ENCODE measurements at places on chromosomes 12 and 14. TPM values are rescaled to one million over a fixed set of nuclear protein-coding genes. Genes with fewer than 3 reads are reported as not detected.
A peak's percentile ranks its signal among the peaks of the same experiment; 100 is the strongest.

The LIN7A gene
- 42.9 TPM for total RNA-seq

The MYF6 gene
- not detected for total RNA-seq

The FAM186B gene
- total RNA-seq, result 0.23 TPM

The DHRS1 gene
- 8.5 TPM for total RNA-seq

The ABHD4 gene
- 39.3 TPM for total RNA-seq

The CCDC196 gene
- total RNA-seq, result not detected

The ARG2 gene
- 5.2 TPM for total RNA-seq

The CCDC59 gene
- 135 TPM for total RNA-seq

The PRKAB1 gene
- 18.6 TPM for total RNA-seq

The PTCSC3 gene
- not detected for total RNA-seq

DNA sequence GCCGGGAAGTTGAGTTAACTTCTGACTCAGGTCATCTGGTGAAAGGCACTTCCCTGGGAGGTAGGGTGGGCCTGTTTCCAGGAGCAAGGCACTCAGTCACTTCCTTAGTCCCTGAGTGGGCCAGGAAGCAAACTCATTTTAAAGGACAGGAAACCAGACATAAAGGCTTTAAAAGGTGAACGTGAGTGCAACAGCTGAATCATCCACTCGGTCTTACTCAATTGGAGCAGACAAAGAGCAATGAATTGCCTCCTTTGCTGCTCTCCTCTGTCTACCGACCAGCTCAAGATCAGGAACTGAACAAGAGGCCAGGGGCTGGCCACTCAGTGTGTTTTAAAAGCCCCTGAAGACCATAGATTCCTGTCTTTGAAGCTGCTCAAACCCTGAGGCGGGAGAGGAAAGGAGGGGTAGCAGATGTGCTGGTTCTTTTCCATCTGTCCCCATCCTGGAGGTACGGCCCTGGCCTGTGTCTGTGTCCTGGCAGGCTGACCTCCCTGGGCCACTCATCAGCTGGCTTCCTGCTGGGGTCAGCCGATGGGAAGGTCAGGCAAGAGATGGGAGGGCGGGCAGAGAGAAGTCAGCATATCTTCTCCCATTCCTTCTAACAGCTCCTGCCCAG lies 148.9 kb downstream of the PPM1H start:
- DNase-seq, result peak; percentile 76

GRCh38 chr14:26992403-26993115 lies 394.7 kb upstream of the NOVA1 start:
- no peak for DNase-seq

DNA sequence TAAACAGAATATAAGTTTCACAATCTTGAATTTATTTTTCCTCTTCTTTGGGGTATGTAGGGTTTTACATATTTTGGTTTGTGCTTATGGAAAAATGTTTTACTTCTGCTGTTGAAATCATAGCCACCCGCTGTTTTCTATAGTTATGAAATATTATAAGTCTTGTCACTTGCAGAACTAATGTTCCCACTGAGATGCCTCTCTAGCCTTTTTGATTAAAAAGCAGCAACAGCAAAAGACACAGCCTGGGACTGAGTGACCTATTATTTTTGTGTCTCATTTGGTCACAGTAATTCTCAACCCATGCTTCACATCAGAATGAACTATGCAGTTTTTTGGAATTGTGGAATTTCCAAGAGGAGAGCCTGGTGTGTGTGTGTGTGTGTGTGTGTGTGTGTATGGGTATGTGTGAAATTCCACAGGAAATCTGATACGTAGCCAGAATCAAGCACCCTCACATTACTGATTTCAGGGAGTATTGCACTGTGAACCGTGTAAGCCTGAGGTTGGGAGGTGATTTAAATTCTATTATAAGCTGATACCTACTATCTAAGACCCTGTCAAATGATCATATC lies 55.7 kb upstream of the FRMD6 start:
- DNase-seq, result peak; percentile 91

- no peak for DNase-seq
These were observed 308.2 kb upstream of the FBXO33 start for GRCh38 chr14:39740454-39740853.

- no peak for DNase-seq
These were observed 926 bp downstream of the HRK start for GRCh38 chr12:116880213-116880816.

DNA sequence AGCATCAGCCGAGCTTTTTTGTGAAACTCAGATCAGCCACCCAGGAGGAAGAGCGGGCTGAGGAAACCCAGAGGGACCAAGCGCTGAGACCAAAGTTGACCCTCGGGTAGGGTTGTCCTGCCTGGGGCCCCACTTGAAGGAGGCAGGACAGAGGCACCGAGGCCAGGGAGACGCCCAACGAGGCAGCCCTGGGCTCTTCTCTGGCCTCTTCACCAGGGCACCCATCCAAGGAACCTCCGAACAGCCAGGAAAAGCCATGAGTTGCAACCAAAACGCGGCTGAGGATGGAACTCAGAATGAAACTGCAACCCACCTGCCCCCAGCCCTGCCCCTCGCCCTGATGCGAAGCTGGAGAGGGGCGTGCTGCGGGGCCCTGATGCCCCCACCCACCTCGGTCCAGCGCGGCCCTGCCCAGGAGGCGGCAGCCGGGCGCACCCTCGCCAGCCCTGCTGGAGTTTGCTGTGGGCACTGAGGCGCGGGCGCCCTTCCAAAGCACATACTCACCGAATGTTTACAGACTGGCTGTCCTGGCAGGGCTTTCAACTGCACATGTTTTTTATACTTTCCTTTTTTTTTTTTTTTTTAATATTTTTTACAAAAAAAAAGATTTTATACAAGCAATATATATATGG lies 41.9 kb downstream of the JDP2 start:
- no peak for DNase-seq

DNA sequence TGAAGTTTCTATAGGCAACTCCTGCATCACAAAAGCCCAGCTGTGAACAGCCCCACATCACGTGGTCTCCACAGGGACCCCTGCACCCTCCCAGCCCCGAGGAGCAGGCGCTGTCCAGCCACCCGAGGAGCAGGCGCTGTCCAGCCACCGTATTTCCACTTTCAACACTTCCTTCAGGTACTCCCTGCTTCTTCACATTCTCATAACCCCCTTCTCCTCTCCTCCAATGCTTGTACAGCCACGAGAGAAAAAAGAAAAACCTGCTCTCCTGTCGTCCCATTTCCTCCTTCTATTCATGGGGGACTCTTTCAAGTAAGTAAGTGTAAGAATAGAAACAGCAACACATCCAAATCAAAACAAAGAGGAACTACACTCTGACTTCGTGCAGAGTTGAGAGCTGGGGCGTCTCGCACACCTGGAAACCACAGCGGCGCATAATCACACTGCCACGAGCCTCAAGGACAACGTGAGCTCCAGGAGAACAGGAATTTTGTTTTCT lies 11.9 kb downstream of the CDC42BPB start:
- DNase-seq, result no peak

- peak; percentile 46 for DNase-seq
These were observed at the start of gene ARID2 for GRCh38 chr12:45729233-45730083. Gene ARID2, plus strand, starts transcription at chr12:45729706. Its CDS starts 131 bp downstream, at chr12:45729837.

GRCh38 chr14:29005647-29006046 lies 239.1 kb downstream of the FOXG1 start:
- DNase-seq, result no peak

DNA sequence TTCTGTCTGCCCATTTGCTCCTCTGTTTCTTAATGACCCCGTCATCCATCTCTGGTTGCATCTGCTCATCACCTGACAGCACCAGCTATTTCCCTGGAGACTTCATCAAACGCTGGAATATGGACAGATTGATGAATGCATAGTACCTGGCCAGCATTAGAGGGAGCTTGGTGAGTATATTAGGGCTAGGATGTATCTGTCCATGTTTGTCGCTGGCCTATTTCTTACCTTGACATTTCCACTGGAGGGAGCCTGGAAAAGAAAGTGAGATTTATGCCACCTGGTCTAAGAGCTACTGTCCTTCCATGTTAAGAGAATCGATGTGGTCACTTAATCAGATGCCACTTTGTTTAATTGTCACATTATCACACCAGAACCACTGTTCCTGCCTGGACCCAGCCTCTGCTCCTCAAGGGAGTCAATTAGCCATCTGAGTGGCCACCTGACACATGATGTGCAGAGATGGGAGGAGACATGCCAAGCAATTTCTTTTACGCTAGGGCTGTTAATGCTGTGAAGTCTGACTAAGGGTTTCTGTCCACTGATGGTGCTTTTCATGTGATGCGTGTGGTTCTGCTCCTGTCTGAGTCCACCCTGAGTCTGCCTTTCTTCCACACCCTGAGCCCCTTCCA lies 75.3 kb upstream of the SFSWAP start:
- DNase-seq, result no peak

DNA sequence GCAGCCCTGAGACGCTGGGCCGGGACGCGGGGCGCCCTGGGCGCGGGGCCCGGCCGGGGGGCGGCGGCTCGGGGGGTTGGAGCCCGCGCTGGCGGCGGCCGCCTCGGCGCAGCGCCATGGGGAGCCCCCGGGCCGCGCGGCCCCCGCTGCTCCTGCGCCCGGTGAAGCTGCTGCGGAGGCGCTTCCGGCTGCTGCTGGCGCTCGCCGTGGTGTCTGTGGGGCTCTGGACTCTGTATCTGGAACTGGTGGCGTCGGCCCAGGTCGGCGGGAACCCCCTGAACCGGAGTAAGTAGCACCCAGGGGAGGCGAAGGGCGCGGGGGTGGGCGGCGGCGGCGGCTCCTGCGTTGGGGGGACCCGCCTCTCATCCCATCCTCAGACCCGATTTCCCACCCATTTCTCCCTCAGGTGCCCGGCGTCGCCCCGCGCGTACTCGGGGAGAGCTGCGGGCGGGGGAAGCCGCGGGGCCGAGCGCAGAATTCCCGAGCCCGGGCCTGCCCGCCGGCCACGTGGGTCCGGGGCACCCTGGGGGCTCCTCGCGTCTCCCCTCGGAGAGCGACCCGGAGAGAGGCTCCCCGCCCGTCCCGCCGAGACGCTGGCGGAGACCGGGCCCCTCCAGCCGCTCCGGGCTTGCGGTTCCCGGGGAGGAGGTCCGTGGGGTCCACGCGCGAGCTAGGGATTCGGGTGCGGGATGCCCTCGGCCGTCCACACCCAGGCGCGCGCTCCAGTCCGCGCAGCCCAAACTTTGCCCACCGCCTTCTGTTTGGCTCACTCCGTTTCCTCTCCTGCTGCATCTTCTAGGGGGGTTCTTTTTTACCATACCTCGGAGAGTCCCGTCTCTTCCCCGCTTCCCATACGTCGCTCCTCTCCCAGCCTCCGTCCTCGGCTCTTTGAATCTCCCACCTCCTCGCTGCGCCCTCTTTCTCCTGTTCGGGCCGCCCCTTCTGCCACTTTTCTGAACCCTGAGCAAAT lies 807 bp downstream of the B4GALNT3 start:
- DNase-seq, result no peak

DNA sequence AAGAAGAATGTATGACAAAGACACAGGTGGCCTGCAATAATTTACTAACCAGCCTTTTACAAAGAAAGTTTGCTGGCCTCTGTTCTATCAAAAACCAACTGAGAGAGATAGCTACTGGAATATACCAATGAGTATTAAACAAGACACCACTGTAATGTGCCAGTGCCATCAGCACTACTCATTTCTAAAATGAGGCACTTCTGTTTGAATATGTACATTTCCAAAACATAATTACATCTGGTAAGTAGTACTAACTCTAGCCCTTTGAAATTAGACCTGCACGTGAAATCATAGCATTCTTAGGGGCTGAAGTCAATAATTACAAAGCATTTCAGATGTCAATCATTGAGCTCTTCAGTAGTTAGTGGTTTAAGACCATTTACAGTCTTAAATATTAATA lies 6.9 kb upstream of the SYCP3 start:
- no peak for DNase-seq

GRCh38 chr12:112148031-112148513 lies 22.7 kb downstream of the TRAFD1 start:
- no peak for DNase-seq

- DNase-seq, result no peak
These were observed 75.6 kb upstream of the FLRT2 start for GRCh38 chr14:85454226-85454813.

DNA sequence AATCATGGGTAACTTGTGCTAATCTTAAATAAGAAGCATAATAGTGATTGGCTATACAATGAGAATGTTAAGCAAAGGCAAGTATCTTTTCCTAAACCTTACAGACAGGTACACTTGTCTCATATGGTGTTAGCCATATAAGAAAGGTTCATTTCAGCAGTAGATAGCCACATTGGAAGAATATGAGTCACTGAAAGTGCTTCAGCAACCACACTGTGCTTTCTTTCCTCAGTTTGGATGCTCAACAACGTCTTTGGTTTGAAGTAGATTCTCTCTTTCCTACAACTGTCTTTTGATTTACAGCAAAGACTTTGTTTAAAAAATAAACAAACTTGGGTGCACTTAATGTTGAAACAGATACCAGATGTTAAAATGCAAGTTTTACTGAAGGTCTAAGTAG lies 8.9 kb downstream of the DDHD1 start:
- DNase-seq, result no peak

- DNase-seq, result no peak
These were observed 6.5 kb upstream of the LGALS3 start for GRCh38 chr14:55122440-55122986.

DNA sequence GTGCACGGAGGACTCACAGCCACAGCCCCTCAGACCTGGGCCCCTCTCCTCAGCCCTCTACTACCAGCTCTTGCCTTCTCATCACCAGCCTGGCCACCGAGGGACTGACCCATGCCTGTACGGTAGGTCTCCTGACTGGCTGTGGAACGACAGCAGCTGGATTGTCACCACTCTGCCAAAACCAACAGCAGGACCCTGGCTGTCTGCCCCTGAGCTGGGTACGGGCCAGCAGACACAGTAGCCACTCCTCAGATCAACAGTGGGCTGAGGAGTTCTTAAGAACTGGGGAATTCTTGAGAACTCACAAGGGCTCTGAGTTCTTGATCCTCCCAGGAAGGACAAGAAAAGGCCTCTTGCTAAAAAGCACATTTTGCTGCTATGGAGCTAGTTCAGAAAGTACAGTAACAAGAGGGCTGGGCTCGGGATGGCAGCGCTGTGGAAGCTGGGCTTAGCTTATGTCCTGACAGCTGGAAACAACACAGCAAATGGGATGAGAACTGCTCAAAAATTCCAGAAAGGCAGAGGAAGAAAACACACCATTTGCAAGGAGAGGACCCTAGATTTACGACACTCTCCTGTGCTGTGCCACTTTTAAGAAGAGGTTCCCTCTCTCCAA lies 176.4 kb downstream of the ANO2 start:
- DNase-seq, result no peak

DNA sequence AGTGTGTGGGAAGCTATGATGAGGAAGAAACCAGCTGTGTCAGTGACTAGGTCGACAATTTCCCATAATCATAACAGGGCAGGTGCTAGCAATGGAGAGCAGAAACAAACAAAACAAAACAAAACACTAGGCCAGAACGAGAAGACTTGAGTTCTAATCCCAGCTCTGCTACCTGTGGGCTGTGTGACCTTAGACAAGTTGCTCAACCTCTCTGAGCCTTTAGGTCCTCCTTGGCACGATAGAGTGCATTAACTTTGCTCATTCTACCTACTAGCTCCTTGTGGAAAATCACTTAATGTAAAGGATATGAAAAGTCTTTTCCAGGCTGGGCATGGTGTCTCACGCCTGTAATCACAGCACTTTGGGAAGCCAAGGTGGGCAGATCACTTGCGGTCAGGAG lies 11.2 kb downstream of the HHIPL1 start:
- DNase-seq, result no peak

- no peak for DNase-seq
These were observed 127.8 kb upstream of the PTPRQ start for GRCh38 chr12:80316222-80316621.

GRCh38 chr14:89107626-89108025 lies 283.2 kb downstream of the TTC8 start:
- no peak for DNase-seq

All from NCI-H460 (cell line).